ENCODE measurements at places on chromosomes 4 and X. TPM values are rescaled to one million over a fixed set of nuclear protein-coding genes. Genes with fewer than 3 reads are reported as not detected.

The RBM46 gene
- 0.39 TPM for total RNA-seq

- DNase-seq, result no peak
Measured at GRCh38 chr4:11467931-11468330, 39.2 kb upstream of the HS3ST1 start.

- peak; percentile 33 for DNase-seq
Measured at GRCh38 chrX:40543661-40544328, 37.0 kb upstream of the ATP6AP2 start.

GRCh38 chrX:19811807-19812604 is 75.4 kb downstream of the SH3KBP1 start:
- no peak for DNase-seq

GRCh38 chr4:20255823-20256222 is 4.1 kb downstream of the SLIT2 start:
- DNase-seq, result no peak

DNA sequence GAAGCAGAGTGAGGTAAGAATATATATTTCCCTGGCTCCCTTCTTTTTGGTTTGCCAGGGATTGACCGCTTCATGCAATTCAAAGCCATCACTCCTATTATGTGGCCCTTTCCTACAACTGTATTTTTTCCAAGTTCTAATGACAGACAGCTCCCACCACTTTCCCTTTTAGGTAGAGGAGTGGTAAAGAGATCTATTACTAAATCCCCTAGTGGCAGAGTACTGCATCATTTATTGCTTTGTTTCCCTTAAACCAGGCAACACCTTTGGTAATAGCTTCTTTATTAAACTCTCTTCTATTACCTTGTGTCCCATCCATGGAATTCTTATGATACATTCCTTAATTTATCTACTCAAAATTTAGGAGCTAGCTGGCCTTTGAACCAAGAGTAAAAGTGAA is 90.7 kb downstream of the CNOT6L start:
- DNase-seq, result no peak

GRCh38 chr4:165070560-165070959 is 16.9 kb downstream of the TRIM75 start:
- no peak for DNase-seq

GRCh38 chrX:39866229-39866628 is 231.5 kb downstream of the BCOR start:
- DNase-seq, result no peak

DNA sequence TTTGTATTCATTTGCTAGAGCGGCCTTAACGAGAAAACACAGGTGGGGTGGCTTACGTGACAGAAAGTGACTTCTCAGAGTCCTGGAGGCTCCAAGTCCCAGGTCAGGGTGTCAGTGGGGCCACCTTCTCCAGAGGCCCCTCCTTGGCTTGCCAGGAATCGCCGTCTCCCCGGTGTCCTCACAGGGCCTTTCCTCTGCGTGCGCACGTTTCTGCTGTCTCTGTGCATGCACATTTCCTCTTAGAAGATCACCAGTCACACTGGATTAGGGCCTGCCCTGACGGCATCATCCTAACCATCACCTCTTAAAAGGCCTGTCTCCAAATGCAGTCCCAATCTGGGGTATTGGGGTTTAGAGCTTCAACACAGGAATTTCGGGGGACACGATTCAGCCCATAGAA is 63.8 kb upstream of the HELT start:
- no peak for DNase-seq

The HAND2 gene
- not detected for total RNA-seq

The MAOB gene
- total RNA-seq, result 28.2 TPM

DNA sequence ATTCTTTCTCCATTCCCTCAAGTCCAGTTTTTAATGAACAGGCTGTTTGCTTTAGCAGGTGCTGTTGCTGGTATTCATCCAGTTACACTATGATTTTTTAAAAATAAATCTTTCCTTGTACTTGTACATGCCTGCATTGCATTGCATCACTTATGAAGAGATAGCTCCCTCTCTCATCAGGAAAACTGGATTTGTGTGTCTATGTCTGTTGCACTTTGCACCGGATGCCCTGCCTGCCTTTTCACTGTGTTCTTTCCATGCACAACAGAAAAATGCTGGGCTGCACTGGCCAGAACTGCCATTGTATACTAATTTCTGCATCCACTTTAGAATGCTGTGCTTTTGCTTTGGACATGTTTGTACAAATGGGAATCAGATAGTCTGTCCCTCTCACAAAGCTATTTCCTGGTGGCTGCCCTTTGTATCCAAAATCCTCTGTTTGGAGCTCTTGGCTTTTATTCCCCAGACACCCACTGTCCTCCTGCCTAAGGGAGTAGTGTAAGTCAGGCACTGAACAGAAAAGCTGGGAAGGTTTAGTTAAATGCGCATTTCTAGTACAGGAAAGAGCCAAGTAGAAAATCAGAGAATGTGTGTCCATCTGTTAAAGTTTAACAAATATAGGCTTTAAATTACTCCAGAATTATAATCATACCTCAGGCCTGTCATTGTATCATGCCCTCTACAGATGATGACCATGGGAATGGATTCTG is 119.1 kb downstream of the MBNL3 start:
- no peak for DNase-seq

- no peak for DNase-seq
Measured at GRCh38 chr4:2861631-2862436, 18.2 kb downstream of the ADD1 start.

GRCh38 chr4:27000122-27000521 is 139.5 kb downstream of the STIM2 start:
- DNase-seq, result no peak

DNA sequence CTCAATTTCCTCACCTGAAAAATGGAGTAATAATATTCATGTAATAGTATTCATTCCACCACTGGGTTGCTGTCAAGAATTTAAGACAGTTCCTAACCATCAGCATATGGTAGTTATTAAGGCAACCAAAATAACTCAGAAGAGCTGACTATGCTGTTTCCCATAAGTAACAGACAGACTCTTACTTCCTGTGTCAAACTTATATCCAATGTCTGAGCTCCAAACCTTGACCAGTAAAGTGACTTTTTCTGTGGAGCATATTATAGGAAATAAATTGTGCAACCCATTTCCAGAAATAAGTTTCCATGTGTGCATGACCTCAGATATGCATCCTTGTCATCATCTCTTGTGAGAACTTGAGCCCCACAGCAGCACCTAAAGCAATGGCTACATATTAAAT is 78.8 kb downstream of the HADH start:
- DNase-seq, result no peak

DNA sequence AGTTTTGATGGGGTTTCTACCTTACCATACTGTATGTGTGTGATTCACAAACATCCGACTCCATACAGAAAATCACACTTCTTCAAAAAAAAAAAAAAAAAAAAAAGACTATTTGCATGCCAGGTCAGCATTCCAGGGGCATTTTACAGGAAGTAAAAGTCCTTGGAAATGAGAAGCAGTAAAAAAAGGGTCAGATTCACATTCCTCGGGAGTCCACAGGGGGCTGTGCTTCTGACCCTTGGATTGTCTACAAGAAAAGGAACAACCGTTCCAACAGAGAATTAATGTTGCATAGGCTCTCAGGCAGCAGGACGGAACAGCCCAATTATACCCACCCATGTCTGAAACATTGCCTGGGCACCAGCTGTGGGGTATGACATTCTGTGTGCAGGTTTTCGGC is 290.3 kb downstream of the LDB2 start:
- DNase-seq, result no peak

DNA sequence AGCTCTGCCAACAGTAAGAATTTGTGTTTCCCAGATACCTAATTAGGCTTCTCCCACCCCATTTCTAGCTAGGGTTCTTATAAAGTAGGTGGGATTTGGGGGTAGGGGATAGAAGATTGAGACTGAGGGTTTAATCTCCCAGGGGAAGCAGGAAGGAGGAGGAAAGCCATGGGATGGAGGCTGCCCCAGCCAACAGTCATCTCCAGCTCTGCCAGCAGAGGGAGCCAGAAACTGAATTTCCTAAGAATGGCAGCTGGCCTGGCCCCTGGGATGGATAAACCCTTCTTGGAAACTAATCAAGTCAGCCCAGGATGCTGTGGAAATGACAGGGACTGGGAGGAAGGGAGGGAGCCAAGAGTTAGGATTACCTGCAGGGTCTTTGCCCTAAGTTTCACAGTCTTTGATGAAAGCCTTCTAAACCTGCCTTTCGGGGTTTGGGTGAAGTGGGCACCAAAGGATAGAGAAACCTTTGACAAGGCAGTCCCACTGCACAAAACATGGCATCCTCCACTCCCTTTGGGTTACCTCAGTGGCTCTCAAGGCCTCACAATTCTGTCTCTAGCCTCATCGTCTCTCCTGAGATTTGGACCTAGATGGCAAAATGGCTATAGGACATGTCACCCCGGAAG is 6.7 kb upstream of the ERCC6L start:
- DNase-seq, result peak; percentile 13

GRCh38 chr4:184934184-184934583 is 84.1 kb upstream of the HELT start:
- no peak for DNase-seq

- peak; percentile 10 for DNase-seq
Measured at GRCh38 chrX:103211012-103211715, 3.7 kb upstream of the BEX4 start.

GRCh38 chr4:140018931-140019618 is 134.9 kb downstream of the MAML3 start:
- DNase-seq, result peak; percentile 19
